Caco-2 (cell line): ENCODE measurements at places on chromosomes 7 and 10.

GRCh38 chr7:129831424-129832058 lies 121.2 kb downstream of the UBE2H start:
- DNase-seq: peak; percentile 30

GRCh38 chr10:28043941-28044340 lies 45.1 kb upstream of the ODAD2 start:
- DNase-seq: no peak

DNA sequence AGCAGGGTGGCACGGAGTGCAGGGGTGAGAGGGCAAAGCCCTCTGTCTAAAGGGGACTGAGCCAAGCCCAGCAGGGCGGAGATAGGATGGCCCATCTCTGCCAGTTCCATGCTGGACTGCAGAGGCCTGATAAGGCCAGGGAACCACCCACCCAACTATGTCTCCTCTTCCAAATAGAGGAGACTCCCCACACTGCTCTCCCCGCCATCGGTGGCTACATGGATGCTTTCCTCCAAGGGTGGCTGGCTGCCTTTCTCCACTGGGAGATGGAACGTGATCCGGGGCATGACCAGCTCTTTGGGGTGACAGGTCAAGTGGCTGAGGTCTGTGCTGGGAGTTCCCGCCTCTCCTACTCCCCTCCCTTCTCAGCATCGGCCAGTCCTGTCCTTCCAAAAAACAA lies 58.1 kb upstream of the MXI1 start:
- DNase-seq: no peak

GRCh38 chr7:105480931-105481330 lies 41.1 kb downstream of the PUS7 start:
- no peak for DNase-seq

DNA sequence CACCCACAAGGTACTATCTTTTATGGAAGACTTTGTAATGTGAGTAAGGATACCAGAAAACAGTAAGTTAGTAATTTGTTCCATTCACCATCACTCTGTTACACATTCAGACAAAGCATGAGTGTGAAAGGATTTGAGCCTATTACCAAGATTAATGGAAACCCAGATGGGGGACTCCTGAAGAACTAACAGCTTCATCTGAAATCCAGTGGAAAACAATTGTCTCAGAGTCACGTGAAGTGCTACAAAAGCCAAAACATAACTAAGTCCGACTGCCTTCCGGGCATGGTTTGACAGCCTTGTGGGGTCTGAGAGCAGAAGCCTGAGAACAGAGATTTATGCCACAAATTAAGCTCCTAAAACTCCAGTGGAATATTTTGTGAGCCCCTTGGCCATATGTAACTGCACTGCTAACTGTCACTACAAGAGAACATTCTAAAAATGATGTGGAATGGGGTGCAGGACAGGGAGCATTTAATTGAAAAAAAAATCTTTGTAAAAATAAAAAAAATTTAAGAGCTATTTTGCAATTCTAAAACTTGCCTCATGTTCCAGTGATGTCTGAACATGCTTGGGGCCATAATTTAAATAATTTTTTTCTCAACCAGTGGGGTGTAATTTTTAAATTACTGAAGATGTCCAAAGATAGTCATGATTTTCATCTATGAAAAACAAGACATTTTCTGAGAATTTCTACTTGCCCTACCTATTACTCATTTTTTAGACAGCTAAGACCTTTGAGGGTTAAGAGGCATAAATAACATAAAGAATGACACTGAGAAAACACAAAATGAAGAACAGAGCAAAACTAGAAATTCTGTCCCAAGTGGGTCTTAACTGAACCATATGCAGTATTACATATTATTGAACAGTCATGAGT lies 555.0 kb downstream of the INHBA start:
- no peak for DNase-seq

GRCh38 chr10:5987747-5988146 lies 10.4 kb upstream of the IL15RA start:
- no peak for DNase-seq

DNA sequence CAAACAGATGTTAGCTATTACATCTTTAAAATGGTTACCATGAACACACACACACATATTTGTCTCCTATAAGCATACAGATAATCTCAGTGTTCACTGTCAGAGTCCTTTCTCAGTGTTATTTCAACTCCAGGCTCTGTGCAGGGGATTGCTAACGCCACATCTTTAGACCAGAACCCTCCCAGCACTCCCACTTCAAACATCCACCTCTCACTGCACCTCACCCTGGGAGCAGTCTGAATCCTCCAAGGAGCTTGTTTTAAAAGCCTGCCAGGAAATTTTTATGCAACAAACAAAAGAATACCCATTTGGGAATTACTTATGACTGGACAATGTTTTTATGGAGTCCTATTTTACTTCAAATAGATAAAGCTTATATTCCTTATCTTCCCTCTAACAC lies 107.4 kb downstream of the PARD3 start:
- DNase-seq: no peak

DNA sequence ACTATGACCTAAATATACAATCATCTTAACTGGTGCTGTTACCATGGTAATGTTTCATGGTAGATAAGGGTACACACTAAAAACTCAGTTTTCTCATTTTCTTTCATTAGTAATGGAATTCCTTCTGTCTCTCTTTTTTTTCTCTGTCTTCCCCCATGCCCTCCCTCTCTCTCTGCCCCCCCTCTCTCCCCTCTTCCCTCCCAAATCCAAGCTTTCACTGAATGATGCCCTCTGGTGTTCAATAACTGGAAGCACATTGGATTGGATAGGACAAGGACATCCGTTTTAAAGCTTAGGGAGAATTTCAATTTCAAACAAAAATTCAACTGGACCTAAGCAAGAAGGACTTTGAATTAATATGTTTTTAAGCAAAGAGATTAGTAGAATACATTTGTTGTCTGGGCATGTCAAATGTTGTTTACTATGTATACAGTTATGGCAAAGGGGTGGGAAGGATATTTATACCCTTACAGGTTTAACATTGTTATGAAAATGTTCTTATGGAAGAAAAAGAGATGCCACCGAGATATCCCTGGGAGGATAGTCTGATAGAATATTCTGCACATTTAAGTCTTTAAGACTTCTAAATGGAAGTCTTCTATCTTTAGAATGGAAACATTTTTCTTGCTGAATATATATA lies 6.1 kb downstream of the CHRM2 start:
- no peak for DNase-seq

- DNase-seq: no peak
These were observed 721.5 kb downstream of the GRID1 start for GRCh38 chr10:85645053-85645452.

- DNase-seq: no peak
These were observed 70.7 kb upstream of the ADO start for GRCh38 chr10:62733654-62734293.

GRCh38 chr7:39016609-39017008 lies 38.9 kb downstream of the POU6F2 start:
- peak; percentile 87 for DNase-seq

- DNase-seq: peak; percentile 33
These were observed 134.7 kb downstream of the ARL5B start for GRCh38 chr10:18793951-18794350.

DNA sequence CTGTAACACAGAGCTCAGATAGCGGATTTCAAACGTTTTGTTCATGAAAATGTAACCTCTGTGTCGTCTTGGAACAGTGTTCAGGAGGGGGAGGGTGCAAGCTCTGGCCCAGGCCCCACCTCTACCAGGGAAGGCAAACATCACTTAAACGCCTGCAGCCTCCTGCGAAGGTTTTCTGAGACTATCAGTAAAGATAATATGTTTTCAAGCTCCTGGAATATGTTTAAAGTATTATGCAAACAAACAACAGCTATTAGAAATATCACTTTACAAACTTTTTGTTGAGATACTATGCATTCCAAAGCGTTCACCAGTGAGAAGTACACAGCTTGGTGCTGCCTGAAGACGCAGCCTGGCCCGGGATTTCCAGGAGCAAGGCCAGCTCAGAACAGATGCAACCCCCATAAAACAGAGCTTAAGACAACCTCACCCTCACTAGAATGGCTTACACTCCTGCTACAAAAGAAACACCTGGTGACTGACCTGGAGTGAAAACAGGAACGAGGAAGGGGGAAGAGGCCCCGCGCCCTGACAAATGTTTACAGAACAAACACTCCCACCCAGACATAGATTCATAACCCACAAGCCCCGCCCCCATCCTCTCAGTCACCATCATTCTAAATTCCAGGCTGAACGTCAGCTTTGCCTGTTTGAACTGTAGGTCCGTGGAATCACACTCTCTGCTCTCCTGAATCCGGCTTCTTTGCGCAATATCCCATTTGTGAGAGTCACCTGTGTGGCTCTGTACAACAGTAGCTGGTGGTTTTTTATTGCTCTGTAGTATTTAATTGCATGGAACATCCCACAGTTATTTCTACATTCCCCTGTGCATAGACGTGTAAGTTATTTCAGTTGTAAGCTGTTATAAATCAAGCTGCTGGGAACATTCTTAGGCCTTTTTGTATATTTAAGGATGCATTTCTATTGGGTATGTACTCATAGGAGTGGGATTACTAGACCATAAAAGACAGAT lies 155.0 kb downstream of the PTPRN2 start:
- DNase-seq: peak; percentile 96

GRCh38 chr10:14329746-14330173 lies 964 bp downstream of the FRMD4A start:
- no peak for DNase-seq

GRCh38 chr7:116955340-116955739 lies 2.0 kb downstream of the ST7 start:
- no peak for DNase-seq

DNA sequence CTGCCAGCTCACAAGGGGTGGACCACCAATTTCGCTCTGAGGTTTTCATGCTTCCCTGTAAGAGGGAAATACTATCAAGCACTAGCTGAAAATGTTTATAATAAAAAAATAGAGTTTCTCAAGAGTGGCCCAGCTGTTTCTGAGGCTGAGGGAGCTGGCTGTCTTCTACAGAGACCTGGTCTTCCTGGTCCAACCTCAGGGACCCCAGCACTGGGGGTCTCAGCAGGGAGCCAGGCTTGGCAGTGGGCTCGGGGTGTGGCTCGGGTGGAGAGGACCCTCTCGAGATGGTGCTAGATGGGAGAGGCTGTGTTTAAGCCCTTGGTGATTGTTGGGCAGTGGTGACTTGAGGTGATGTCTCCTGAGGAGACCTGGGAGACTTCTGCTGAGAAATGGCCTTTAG lies 87.3 kb upstream of the SHH start:
- DNase-seq: no peak

DNA sequence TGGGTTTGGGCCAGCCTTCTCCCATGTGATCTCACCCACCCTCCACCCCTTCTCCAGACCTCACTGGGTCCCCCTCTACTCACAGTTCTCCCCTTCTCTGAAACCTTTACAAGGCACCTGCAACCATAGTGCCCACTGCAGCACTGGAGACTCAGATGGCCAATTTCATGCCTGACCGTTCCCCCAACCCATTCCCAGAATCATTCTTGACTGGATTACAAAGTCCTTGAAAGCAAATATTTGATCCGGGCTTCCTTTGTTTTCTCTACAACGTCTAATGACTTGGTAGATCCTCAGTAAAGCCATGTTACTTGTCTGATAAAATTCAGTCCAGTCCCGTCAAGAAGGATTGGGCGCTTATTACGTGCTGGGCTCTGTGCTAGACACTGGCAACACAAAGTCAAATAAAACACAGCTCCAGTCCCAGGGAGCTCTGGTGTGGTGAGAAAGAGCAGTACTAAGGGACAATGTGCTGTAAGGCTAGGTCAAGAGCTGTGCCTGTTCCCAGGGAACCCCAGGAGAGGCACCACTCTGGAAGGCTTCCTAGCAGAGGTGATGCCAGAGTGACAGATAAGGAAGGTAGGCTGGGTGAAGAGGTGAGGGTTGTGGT lies 36.5 kb downstream of the SH3PXD2A start:
- no peak for DNase-seq

DNA sequence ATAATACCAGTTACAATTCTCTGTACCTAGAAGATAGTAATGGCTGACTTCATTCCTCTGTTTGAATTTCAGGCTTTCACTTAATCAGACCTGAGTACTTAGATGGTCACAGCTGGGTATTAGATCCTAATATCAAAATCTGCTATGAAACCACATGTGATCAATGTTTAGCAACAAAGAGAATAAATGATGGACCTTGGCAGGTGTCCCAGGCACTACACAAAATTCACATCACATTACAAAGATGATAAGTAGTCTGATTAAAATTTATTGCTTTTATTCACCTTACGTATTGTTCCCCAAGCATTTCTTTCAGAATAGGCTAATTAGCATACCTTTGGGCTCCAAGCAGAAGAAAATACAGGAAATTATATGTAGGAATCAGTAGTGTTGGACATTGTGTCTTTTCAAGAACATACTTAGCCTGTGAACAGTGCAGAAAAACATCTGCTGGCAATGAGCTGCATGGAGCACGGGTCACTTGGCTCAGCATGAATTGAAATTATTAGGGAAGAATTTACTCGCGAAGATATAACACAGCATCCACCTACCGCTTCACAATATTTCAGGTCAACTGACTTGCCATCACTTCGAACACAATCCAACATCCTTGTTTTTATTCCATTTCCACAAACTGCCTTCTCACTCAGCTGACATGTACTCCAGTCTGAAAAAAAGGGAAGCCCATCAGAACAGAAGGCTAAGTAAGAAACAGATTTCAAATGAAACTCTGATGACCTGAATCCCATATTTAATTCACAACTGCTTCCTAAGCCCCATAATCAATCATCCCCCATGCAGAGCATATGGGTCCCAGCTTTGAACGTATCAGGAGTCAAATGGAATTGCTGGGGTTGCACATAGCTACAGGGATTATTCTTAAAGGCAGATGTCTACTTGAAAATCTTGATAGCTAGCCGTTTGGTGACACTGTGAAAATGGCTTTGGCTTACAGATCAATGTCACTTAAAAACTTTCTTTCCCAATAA lies 421.0 kb downstream of the THSD7A start:
- no peak for DNase-seq

GRCh38 chr7:80439894-80440821 lies 71.7 kb downstream of the GNAT3 start:
- DNase-seq: no peak

DNA sequence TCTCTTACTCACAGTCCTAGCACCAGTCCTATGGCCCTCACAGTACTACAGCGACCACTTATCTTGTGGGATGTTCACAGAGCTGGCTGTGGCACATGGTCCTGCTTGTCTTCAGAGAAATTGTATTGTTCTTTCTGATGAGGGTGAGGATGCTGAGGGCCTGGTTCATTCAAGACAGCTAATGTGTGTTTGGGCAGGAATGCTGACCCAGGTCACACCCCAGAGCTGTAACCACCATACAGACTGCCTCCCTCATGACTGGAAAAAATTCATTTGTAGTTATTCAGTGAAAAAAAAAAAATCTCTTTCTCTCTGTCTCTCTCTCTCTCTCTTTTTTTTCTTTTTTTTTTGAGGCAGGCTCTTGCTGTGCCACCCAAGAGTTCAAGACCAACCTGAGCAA lies 83.5 kb downstream of the KLF6 start:
- no peak for DNase-seq

GRCh38 chr10:120477021-120477742 lies 20.2 kb downstream of the PLPP4 start:
- no peak for DNase-seq

- DNase-seq: peak; percentile 78
These were observed 2.8 kb downstream of the PKD1L1 start for GRCh38 chr7:47945261-47946015.

- no peak for DNase-seq
These were observed 95.9 kb upstream of the NPTX2 start for GRCh38 chr7:98521089-98521692.
